ENCODE measurements at places on chromosomes 13 and 19.

DNA sequence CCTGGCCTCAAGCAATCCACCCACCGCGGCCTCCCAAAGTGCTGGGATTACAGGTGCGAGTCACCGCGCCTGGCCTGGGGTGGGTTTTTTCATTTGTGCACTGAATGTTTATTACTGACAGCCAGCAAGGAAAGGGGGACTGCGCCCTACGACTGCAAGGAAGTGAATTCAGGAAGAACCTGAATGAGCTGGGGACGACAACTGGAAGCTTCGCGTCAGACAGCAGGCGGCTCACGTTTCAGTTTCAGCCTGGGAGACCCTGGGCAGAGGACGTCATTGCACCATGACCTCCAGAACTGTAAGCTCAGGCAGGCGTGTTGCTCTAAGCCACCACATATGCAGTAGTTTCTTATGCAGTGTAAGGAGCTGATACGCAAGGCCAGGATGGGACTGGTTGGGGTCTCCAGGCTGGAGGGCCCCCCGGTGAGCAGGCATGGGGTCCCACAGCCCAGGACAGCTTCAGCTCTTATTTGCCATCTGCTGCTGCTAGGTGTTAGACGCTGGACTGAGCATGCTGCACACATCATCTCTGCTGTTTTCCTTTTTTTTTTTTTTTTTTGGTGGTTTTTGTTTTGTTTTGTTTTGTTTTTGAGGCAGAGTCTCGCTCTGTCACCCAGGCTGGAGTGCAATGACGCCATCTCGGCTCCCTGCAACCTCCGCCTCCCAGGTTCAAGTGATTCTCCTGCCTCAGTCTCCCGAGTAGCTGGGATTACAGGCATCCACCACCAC is 66.6 kb downstream of the GADD45B start:
- DNase-seq: no peak

- no peak for DNase-seq
These were observed 77.3 kb upstream of the UBAC2 start for GRCh38 chr13:99123101-99124045.

DNA sequence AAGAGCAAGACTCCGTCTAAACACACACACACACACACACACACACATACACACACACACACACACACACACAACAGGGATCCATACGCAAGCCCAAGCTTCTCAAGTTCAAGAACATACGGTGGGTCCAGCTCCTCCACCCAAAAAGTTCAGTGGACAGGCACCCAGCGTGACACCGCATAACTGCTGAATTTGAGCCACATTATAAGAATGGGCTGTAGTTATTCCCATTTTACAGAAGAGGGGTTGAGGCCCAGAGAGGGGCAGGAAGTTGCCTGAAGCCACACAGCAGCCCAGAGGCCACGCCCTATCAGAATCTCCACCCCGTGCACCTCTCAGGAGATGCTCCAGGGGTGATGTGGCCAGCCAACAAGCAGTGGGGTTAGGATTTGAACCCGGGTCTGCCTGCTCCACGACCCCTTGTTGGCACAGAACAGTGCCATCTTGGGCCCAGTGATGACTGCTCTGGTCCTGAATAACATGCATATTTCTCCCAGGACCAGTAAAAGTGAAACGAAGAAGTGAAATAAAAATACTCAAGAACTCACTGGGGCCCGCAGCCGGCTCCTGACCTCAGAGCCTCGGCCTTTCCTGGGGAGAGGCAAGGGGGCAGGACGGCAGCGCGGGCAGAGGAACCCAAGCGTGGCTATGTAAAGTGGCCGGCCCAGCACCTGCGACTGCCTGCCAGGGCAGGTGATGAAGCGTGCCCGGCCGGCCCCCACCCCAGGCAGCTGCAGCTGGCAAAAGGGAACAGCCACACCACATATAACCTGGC is 61.9 kb downstream of the AP1M1 start:
- DNase-seq: no peak

GRCh38 chr19:6730153-6730804 is 7.1 kb downstream of the GPR108 start:
- no peak for DNase-seq

- no peak for DNase-seq
These were observed 173.5 kb upstream of the OBI1 start for GRCh38 chr13:78832461-78832860.
